ENCODE measurements at places on chromosomes 4 and X.

- no peak for DNase-seq
These were observed 21.3 kb upstream of the AADAT start for GRCh38 chr4:170111085-170111484.

- no peak for DNase-seq
These were observed 307 bp downstream of the ATG4A start for GRCh38 chrX:108091878-108092291.

DNA sequence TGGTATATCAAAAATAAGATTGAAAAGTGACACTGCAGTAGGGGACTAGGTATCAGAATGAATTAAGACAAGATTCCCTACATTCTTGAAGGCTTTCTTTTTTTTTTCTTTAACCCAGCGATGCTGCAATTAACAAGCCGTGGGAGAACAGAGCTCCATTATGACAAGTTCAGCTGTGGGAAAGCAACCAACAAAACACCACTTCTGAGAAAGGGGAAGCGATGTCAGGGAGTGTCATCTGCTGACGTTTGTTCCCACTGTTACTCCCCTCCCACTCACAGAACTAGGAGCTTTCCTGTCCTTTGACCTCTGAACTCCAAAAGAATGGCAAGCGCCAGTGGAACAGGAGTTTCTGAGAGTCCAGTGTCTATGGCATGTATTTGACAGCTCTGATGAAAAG lies 90.2 kb upstream of the SLITRK2 start:
- no peak for DNase-seq

GRCh38 chr4:6563935-6564645 lies 10.9 kb upstream of the MAN2B2 start:
- DNase-seq = no peak

DNA sequence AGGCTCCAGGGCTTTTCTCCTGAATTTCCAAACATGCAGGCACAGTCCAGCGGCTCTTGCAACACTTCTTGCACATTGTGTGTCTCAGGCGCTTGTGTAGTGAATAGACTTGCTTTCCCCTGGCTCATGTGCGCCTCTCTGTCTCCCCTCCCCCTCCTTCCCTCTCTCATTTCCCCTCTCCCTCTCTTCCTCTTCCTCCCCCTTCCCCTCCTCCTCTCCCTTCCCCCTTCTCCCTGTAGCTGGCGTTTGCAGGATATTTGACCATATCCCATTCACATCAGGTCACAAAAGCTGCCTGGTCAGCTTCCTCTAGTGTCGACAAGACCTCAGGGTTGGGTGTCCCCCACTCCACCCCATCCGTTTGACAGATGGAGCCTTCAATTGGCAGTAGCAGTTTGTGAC lies 2.4 kb downstream of the CHST7 start:
- DNase-seq = no peak

DNA sequence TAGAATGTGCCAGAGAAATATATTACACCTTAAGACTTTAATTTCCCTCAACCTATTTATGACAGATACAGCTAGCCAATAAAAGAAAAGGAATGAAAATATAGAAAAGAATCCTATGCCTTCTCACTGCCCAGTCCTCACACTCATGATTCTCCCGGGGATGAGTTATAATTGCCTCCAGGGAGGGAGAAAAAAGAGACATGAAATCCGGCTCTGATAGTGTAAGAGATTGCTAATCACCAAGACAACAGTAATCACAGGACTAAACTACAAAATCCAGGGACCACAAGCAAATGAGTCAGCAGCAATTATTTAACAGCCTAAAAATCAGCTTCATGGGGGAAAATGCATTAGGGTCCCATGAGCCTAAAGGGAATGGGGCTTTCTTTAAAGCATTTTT lies 95.9 kb upstream of the DUSP21 start:
- no peak for DNase-seq

- no peak for DNase-seq
These were observed 19.5 kb downstream of the PJA1 start for GRCh38 chrX:69145714-69146113.

GRCh38 chrX:73561801-73562200 lies 1.2 kb upstream of the CHIC1 start:
- DNase-seq = no peak

- DNase-seq = no peak
These were observed 773.2 kb upstream of the FTHL17 start for GRCh38 chrX:31845003-31845402.

GRCh38 chrX:39195156-39195555 lies 393.9 kb downstream of the MID1IP1 start:
- no peak for DNase-seq

- DNase-seq = no peak
These were observed 2.7 kb upstream of the TIMP1 start for GRCh38 chrX:47579537-47579936.

DNA sequence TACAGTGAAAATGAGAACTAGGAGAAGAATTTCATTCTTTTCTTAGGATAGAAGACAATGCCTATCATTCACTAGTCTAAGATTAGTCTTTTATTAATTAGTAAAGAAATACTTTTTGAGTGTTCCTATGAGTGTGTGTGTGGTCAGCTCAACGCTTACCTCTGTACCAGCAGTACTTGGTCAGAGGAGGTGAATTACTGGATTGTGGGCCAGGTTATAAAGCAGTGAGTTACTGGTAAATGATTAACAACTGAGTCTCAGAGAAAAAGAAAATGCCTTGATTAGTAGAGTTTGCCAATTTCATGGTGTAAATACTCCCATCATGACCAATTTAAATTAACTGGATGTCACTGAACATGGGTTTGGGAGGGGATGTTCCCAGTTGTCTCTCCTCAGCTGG lies 444.6 kb downstream of the STIM2 start:
- DNase-seq = no peak

GRCh38 chr4:128225148-128225547 lies 62.5 kb downstream of the PGRMC2 start:
- no peak for DNase-seq

DNA sequence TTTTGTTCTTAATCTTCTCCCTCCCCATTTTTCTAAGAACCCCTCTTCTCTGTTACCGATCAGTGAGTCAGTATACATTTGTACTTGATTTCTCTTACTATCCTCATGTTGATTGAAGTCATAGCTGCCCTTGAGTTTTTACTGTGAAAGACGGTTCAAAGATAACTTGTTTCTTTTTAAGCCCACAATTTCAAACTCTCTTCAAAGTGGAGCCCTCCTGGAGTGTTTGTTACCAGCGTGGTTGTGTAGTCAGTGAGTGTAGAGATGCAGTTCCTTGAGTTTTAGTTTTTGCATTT lies 7.9 kb downstream of the PPP1R3F start:
- no peak for DNase-seq

DNA sequence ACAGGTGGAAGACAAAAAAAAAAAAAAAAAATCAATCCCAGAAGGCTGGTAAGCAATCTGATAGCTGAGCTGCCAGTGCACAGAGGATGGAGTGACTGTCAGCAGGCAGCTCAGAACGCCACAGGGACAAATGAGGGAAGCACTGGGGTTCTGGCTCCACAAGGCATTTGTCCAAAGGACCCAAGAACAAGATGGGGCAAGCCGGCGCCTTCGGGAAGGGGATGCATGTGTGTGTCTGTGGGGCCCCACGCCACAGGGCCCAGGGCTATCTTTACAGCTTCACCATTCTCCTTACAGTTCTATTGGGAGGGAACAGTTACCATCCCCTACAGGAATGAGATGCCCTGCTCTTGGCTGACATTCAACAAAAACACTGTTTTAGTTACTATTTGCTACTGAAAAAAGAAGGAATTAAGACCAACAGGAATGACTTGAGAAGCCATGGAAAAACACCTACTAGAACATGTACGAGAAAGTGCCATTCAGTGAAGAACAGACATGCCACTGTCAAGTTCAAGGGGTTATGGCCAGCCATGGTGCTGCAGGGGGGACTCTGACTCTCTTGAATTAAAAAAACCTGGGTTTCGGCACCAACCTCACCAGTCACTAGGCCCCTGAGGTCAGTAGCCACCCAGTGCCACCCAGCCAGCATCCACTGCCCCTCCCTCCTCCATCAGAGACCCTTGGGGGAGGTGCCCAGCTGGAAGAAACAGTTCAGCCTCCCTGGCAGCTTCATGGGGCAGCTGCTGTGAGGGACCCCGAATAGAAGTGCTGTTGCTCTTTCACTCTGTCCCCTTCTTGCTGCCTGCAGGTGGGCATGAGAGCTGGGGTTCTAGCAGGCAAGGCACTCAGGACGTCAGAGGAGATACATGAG lies 18.5 kb downstream of the WDR1 start:
- DNase-seq = no peak

- DNase-seq = peak; percentile 10
These were observed 28.4 kb downstream of the ZNF185 start for GRCh38 chrX:152926279-152926678.

DNA sequence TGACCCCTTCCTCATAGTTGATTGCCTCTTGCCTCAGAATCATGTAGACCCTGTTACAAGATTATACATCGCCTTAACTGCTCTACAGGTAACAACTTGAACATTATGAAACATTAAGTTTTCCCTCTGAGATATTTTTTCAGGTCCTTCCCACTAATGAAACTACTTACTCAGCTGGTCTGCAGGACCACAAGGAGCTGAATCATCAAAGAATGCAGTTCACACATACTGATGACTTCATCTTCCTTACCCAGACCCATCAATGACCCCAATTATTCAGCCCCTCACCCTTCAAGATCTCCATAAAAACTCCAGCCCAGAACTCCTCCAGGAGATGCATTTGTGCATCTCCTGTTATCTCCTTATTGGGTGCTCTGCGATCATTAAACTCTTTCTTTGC lies 720.9 kb downstream of the RAPGEF2 start:
- no peak for DNase-seq

- DNase-seq = no peak
These were observed 78.7 kb downstream of the SUPT20HL2 start for GRCh38 chrX:24235084-24235710.

DNA sequence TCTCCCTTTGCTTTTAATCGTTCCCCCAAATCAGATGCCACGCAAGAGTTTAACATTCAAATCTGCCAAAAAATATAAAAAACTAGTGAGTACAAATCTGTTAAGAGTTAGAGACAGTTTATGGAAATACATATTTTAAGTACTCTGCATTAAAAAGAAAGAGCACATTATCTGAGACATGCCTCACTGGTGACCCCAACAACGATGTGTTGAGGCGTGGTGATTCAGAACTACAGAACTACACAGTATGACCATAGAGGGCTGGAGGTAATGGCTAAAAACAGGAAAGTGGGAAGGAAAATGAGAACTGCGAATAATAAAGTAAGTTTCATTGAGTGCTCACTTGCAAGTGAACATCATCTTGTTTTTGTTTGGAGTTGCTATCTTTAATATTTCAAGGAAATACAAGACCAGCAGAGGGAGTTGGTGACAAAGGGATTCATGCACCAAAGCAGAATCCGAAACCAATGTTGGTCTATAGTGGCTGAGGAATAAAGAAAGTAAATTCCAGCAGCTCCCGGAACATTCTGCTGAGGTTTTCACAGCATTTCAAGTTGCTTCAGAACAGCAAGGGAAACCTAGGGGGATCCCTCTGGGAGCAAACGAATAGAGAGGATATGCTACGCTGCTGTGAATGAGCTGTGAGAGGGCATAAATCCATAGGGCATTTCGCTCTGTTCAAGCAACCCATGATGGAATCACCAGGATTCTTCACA lies 92.2 kb downstream of the DCHS2 start:
- DNase-seq = no peak

DNA sequence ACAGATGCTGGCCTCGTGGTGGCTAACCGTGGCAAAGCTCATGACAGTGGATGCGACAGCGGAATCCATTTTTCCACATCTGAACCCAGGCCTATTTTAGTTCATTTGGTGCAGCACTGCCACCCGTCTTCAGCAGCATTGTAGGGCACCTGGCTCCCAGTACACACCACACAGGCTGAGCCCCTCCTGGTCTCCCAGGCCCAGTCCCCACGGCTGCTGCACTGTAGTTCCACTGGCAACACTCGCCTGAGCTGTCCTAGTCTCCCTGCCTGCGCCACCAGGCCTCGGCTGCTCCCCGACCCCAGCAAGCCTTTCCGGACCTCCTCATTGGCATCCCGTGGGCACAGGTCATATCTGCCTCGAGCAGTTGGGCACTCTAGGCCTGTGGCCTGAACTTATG lies 76.2 kb downstream of the MTMR1 start:
- DNase-seq = no peak

DNA sequence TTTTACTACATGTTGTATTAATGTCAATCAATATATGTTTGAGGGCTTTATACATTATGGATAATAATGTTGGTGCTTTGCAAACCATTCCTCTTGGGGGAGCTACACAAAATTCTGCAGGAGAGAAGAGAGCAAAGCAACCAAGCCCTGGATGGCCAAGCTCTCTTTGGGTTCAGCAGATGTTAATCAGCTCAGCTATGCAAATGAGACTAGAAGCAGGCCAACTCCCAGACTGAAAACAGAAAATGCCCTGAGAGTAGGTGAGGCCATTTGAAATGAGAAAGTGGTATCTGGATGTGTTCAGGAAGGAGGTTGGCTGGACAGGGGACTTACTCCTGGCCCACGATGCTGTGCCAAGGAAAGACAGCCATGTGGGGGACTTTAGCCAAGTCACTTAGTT lies 387.0 kb downstream of the BCOR start:
- no peak for DNase-seq

DNA sequence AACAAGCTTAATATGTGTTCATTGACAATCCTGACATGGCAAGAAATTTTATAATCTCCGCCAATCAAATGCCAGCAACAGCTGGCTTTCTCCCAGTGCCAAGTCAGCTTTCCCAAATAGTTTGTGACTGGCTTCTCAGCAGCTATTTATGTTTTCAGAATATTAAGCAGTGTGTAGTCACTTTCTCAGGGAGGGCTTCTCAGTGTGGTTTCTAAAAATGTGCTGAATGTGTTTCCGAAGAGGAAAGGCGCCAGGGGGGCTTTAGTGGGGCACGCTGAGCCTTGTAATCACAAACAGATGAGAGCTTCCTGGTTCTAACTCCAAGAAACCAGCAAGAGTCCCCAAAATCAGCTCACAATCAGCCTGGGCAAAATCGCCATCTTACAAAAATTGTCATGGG lies 258.7 kb upstream of the CPEB2 start:
- no peak for DNase-seq

- DNase-seq = no peak
These were observed 226.3 kb upstream of the LDB2 start for GRCh38 chr4:17124767-17125166.

DNA sequence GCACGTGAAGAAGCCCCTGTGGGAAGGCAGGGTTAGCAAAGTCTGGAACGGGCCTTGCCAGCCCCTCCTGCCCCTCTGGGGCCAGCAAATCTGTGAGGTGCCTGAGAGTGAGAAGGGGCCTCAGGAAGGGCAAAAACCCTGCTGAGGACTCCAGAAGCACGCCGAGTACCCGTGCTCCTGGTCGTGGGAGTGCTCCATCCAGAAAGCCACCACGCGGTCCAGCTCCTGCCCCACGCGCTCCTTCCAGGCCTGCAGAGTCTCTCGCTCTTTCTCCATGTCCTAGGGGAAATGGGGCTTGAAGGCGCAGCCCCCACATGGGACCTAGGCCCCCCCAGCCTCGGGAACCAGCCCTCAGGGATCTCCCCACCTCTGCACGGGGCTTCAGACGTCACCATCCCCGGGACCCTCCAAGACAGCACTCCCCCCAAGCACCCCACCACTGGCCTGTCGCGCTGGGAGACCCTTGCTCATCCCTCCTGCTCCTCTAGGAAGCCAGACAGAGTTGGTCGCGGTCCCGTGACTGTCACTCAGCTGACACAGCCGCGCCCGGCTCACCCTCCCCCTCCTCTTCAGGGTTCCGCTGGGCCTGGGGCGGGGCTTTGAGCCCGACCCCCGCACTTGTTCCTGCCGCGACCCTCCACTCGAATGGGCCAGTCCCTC lies at the start of gene RENBP:
Gene RENBP (minus strand): TSS at position 504 of the 660 bp plus-strand sequence. CDS start 33 bp downstream, at position 471.
- no peak for DNase-seq

GRCh38 chrX:21907260-21907659 lies 33.2 kb upstream of the SMS start:
- DNase-seq = no peak

Measured in T-helper 9 cell (primary cell).